Vagina (tissue), 2 donors: ENCODE measurements at places on chromosomes 12 and 14.

DNA sequence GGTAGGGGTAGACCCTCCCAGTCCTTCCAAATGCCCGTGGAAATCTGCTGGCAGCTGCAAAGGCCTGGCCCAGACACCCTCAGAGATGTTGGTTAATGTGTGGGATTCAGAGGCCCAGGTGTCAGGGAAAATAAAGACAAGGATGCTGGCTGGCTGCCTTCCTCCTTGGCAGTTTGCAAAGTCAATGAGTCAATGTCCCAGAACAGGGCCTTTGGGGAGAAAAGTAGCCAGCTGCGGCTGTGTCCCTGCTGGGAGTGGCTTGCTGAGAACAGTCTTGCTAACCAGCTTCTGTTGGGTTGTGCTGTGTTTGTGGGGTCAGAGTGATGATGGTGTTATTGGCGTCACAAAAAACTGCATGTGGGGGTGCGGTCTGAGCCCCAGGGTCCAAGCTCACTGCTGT is 29.2 kb downstream of the GLRX5 start:
- H3K27me3 ChIP-seq = no peaks in the 10 kb centered on the region
- no peak overlapping the region for H3K27ac ChIP-seq
- H3K4me3 ChIP-seq = no peak overlapping the region
- H3K4me1 ChIP-seq = peaks cover 6% of the 10 kb centered on the region
- H3K36me3 ChIP-seq = no peaks in the 10 kb centered on the region
- no peak for DNase-seq

DNA sequence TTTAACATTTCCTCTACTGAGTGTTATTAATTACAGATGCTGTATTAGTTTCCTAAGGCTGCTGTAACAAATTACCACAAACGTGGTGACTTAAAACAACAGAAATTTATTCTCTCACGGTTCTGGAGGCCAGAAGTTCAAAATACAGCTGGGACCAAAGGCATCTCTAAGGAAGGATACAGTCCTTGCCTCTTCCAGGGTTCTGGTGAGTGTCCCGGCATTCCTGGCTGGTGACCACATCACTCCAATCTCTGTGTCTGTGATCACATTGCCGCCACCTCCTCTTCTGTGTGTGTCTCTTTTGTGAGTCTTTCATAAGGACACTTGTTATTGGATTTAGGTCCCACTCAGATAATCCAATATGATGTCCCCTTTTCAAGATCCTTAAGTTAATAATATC is 85.1 kb upstream of the CCDC198 start:
- H3K36me3 ChIP-seq = no peaks in the 10 kb centered on the region
- no peak overlapping the region for H3K4me3 ChIP-seq
- no peak overlapping the region for H3K27ac ChIP-seq

DNA sequence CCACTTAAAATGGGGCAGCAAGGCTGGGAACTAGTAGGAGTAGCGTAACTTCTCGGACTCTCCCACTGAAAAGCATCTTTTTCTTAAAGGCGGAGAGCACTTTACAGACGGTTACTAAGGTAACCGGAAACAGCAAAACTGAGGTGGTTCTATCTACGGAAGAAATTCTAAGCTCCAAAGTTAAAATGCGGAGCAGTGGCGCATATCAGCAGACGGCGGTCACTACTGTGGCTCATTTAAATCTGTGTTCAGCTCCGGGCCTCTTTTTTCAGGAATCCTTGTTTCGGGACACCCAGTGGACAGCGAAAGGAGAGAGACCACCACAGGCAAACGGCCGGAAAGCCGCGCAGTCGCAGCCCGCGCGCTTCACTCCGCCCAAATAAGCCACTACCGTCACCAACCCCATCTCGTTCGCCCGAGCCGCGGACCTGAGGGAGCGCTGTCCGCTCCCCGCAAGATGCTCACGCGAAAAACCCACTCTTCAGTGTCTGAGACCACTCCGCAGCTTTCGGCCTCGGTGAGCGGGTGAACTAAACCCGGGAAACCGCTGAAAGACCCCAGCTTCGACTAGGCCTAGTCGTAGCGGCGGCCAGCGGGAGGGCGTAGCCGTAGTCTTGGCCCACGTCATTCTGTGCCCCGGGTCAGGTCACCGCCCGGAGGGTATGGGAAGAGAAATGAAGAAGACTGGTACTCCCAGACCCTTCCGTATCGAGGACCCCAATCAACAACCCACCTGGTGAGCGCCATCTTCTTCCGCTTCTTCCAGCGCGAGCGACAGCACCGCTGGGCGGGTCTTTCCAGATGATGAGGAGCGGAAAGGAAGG is at the start of gene SNW1:
Gene SNW1 (minus strand): TSS at position 776 of the 824 bp plus-strand sequence. CDS start 29 bp downstream, at position 747.
- H3K4me3 ChIP-seq = peak within 1 kb of the TSS; percentile 70
- peaks cover 45% of the 10 kb centered on the region for H3K4me1 ChIP-seq
- peak; percentile 95 for DNase-seq
- H3K27me3 ChIP-seq = no peaks in the 10 kb centered on the region

DNA sequence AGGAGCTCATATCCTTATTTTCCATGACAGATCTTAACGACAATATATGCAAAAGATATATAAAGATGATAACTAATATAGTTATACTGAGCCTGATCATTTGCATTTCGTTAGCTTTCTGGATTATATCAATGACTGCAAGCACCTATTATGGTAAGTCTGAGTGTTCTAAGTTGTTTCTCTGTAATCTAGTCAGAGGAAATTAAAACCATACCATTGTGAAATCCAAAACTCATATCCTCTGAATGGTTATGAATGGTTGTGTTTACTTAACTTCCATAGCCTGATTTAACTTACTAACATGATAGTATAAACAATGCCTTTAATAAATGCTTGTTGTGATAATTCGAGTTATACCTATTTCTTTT is 760 bp downstream of the TMEM19 start:
- H3K27me3 ChIP-seq = no peaks in the 10 kb centered on the region
- DNase-seq = no peak
- peak overlapping the region; percentile 74 for H3K4me3 ChIP-seq

GRCh38 chr12:114697243-114697716 is 13.3 kb upstream of the TBX3 start:
- peaks cover 32% of the 10 kb centered on the region for H3K4me1 ChIP-seq
- no peaks in the 10 kb centered on the region for H3K36me3 ChIP-seq
- no peak for DNase-seq
- H3K4me3 ChIP-seq = no peak overlapping the region
- no peak overlapping the region for H3K27ac ChIP-seq
- H3K27me3 ChIP-seq = no peaks in the 10 kb centered on the region

GRCh38 chr12:98422812-98423211 is 92.6 kb upstream of the TMPO start:
- no peak overlapping the region for H3K4me3 ChIP-seq
- H3K27ac ChIP-seq = no peak overlapping the region
- H3K4me1 ChIP-seq = peaks cover 26% of the 10 kb centered on the region

- H3K36me3 ChIP-seq = no peaks in the 10 kb centered on the region
- H3K4me3 ChIP-seq = no peak overlapping the region
- H3K27ac ChIP-seq = no peak overlapping the region
- no peak for DNase-seq
- H3K27me3 ChIP-seq = no peaks in the 10 kb centered on the region
Observed at GRCh38 chr12:132453361-132454192, 36.4 kb upstream of the FBRSL1 start.

GRCh38 chr14:60905923-60906322 is 75.0 kb downstream of the TRMT5 start:
- no peak for DNase-seq
- H3K27ac ChIP-seq = no peak overlapping the region
- H3K4me1 ChIP-seq = no peaks in the 10 kb centered on the region
- H3K4me3 ChIP-seq = no peak overlapping the region
- no peaks in the 10 kb centered on the region for H3K27me3 ChIP-seq

GRCh38 chr14:80784820-80785219 is 156.7 kb downstream of the CEP128 start:
- no peaks in the 10 kb centered on the region for H3K36me3 ChIP-seq
- H3K27ac ChIP-seq = no peak overlapping the region
- no peaks in the 10 kb centered on the region for H3K27me3 ChIP-seq
- no peak for DNase-seq
- no peak overlapping the region for H3K4me3 ChIP-seq

- H3K4me3 ChIP-seq = no peak overlapping the region
- no peaks in the 10 kb centered on the region for H3K27me3 ChIP-seq
Observed at GRCh38 chr14:42687421-42687820, 1080.7 kb downstream of the LRFN5 start.

- no peaks in the 10 kb centered on the region for H3K36me3 ChIP-seq
- no peak for DNase-seq
- H3K4me1 ChIP-seq = peaks cover 8% of the 10 kb centered on the region
- no peak overlapping the region for H3K27ac ChIP-seq
Observed at GRCh38 chr12:76562130-76562529, 2.6 kb upstream of the OSBPL8 start.

DNA sequence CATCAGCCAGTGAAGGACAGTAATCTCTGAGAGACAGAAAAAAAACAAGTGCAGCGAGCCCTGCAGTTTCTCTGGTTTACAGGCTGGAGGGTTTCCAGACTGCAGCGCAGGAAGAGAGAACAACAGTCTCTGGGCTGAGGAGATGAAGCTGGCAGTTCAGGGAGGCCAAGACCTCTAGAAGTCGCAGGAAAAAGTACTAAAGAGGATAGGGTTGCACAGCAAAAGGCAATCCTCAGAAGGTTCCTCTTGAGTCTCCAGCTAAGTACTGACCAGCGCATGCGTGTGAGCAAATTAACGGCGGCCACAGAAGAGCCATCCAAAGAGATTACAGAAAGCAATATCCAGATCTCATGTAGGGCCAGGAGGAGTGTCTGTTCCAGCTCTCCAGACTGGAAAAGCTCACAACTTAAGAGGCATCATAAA is 12.2 kb upstream of the CCDC60 start:
- no peaks in the 10 kb centered on the region for H3K36me3 ChIP-seq
- H3K4me3 ChIP-seq = no peak overlapping the region
- DNase-seq = no peak
- no peak overlapping the region for H3K27ac ChIP-seq
- no peaks in the 10 kb centered on the region for H3K27me3 ChIP-seq

- no peaks in the 10 kb centered on the region for H3K36me3 ChIP-seq
- H3K27ac ChIP-seq = no peak overlapping the region
- DNase-seq = no peak
- H3K4me3 ChIP-seq = no peak overlapping the region
- H3K27me3 ChIP-seq = no peaks in the 10 kb centered on the region
- peaks cover 4% of the 10 kb centered on the region for H3K4me1 ChIP-seq
Observed at GRCh38 chr14:53525608-53526007, 372.5 kb upstream of the DDHD1 start.

GRCh38 chr12:123035841-123036240 is 55.4 kb downstream of the ARL6IP4 start:
- no peak overlapping the region for H3K4me3 ChIP-seq
- no peaks in the 10 kb centered on the region for H3K27me3 ChIP-seq
- H3K27ac ChIP-seq = peak overlapping the region; percentile 62
- peaks cover 6% of the 10 kb centered on the region for H3K36me3 ChIP-seq
- DNase-seq = no peak

GRCh38 chr12:54593725-54594124 is 5.3 kb upstream of the PPP1R1A start:
- no peak overlapping the region for H3K27ac ChIP-seq
- no peaks in the 10 kb centered on the region for H3K27me3 ChIP-seq
- peaks cover 5% of the 10 kb centered on the region for H3K4me1 ChIP-seq
- H3K4me3 ChIP-seq = no peak overlapping the region
- H3K36me3 ChIP-seq = no peaks in the 10 kb centered on the region

DNA sequence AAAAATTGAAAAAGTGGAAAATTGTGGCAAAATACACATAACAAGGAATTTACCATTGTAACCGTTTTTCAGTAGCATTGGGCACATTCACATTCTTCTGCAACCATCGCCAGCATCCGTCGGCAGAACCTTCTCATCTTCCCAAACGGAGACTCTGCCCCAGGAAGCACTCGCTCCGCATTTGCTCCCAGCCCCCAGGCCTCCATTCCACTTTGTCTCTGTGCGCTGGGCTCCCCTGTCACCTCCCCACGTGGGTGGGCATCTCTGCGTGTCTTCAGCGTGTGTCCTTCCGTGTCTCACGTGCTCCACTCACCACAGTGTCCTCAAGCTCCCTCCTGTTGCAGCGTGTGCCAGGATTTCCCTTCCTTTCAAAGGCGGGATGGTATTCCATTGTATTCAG is 9.9 kb downstream of the GPR132 start:
- no peaks in the 10 kb centered on the region for H3K27me3 ChIP-seq
- peaks cover 16% of the 10 kb centered on the region for H3K4me1 ChIP-seq
- no peaks in the 10 kb centered on the region for H3K36me3 ChIP-seq
- no peak for DNase-seq
- H3K4me3 ChIP-seq = no peak overlapping the region

- no peaks in the 10 kb centered on the region for H3K27me3 ChIP-seq
Observed at GRCh38 chr14:37036669-37037341, 135.6 kb downstream of the SLC25A21 start.

GRCh38 chr14:105989566-105990302 is 463.4 kb downstream of the TMEM121 start:
- no peak overlapping the region for H3K27ac ChIP-seq
- H3K4me3 ChIP-seq = no peak overlapping the region
- H3K27me3 ChIP-seq = no peaks in the 10 kb centered on the region
- no peaks in the 10 kb centered on the region for H3K4me1 ChIP-seq
- no peaks in the 10 kb centered on the region for H3K36me3 ChIP-seq

- no peaks in the 10 kb centered on the region for H3K4me1 ChIP-seq
- H3K27ac ChIP-seq = no peak overlapping the region
- H3K36me3 ChIP-seq = no peaks in the 10 kb centered on the region
- no peaks in the 10 kb centered on the region for H3K27me3 ChIP-seq
- DNase-seq = no peak
- H3K4me3 ChIP-seq = no peak overlapping the region
Observed at GRCh38 chr12:29519585-29520182, 22.2 kb upstream of the OVCH1 start.

DNA sequence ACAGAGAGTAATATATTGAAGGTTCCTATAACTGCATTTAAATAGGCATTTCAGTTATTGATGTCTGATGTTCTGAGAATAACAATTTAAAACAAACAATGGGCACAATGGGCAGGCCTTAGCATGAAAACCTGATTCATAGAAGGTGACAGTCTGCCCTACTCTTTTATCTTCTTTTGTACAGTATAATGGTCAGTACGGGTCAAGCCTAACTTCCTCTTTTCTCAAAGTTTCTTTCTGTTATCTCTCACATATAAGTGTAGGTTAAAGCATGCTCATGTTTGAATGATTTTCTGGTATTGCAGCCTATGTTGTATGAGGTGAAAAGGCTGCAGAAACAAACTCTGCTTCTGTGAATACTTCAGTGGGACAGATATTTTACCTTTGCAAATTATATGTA is 14.2 kb downstream of the FKBP3 start:
- no peaks in the 10 kb centered on the region for H3K4me1 ChIP-seq
- H3K36me3 ChIP-seq = no peaks in the 10 kb centered on the region
- no peak overlapping the region for H3K27ac ChIP-seq
- DNase-seq = no peak
- H3K4me3 ChIP-seq = no peak overlapping the region
- H3K27me3 ChIP-seq = no peaks in the 10 kb centered on the region

GRCh38 chr12:113465808-113466453 is 5.7 kb downstream of the LHX5 start:
- DNase-seq = no peak
- peaks cover 49% of the 10 kb centered on the region for H3K4me1 ChIP-seq
- no peak overlapping the region for H3K4me3 ChIP-seq
- H3K36me3 ChIP-seq = no peaks in the 10 kb centered on the region

- no peaks in the 10 kb centered on the region for H3K27me3 ChIP-seq
- no peak overlapping the region for H3K4me3 ChIP-seq
- H3K27ac ChIP-seq = no peak overlapping the region
- DNase-seq = no peak
Observed at GRCh38 chr12:70305794-70306193, 60.3 kb upstream of the KCNMB4 start.
